Stimulated activated CD4-positive, alpha-beta T cell treated with anti-CD3 and anti-CD28 coated beads, TNF-alpha, amount 100 ng/mL, for 4 hours (primary cell): ENCODE measurements at places on chromosomes 5 and 9.
A peak's percentile ranks its signal among the peaks of the same experiment; 100 is the strongest.

- DNase-seq, result no peak
These were observed 1.4 kb downstream of the ADAMTS2 start for GRCh38 chr5:179343719-179344430.

DNA sequence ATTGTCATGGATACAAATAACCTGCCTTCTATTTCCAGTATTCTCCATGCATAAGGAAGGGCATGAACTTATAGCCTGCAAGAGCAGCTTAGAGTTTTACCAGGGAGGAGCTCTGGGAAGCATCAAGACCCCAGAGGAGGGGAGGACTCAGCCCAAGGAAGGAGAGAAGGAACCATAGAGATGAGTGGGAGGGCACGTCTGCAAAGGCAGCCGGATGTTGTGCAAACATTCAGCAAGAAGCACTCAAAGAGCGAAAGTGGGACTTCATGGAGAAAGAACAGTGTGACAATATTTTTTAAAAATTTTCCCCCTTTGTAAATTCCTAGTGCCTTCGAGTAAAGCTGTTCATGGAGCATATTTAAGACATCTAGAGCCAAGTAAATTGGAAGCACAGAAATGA lies 270.1 kb upstream of the PTGER4 start:
- no peak for DNase-seq

DNA sequence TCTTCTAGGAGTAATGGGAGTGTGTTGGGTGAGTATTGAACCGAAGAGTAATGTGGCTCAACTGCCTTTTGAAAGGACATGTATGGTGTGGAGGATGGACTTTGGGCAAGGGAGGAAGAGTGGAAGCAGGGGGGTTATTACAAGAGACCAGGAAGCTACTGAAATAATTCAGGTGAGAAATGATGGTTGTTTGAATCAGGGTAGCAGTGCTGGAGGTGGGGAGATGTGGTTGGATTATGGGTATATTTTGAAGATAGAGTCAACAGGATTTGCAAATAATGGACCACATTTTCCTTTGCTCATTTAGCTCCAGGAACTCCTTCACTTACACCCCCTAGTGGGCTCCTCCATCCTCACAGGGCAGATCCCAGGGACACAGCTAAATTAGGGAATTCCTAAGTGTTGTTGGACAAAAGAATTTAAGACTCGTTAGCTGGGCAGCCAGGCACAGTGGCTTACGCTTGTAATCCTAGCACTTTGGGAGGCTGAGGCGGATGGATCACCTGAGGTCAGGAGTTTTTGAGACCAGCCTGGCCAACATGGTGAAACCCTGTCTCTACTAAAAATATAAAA lies 1.2 kb upstream of the SLC4A9 start:
- no peak for DNase-seq

GRCh38 chr5:96176022-96176421 lies 214.4 kb upstream of the ELL2 start:
- no peak for DNase-seq

- DNase-seq, result no peak
These were observed 96.6 kb downstream of the SYK start for GRCh38 chr9:90898228-90898627.

GRCh38 chr9:15361737-15362136 lies 54.7 kb upstream of the TTC39B start:
- no peak for DNase-seq

DNA sequence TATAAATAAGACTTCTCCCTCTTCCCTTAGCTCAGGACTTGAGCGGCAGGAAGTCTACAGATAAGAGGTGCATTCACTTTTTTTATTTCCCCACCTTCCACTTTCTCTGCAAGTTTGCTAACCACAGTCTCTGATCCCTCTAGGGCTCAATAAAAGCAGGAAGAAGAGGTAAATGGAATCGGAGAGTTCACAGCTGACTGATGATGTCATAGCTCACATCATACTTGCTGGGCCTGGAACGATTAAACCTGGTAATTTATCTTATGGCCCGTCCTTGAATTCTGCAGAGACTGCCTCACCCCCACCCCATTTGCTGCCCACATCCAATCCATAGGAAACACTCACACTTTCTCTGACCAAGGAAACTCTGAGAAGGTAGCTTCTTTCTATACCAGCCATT lies 62.9 kb downstream of the DRD1 start:
- no peak for DNase-seq

DNA sequence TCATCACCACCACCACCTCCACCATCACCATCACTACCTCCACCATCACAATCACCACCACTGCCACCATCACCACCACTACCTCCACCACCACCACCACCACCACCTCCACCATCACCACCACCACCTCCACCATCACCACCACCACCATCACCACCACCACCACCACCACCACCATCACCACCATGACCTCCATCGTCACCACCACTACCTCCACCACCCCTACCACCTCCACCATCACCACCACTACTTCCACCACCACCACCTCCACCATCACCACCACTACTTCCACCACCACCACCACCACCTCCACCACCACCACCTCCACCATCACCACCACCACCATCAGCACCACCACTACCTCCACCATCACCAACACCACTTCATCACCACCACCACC lies 23.5 kb upstream of the ADCY2 start:
- no peak for DNase-seq

DNA sequence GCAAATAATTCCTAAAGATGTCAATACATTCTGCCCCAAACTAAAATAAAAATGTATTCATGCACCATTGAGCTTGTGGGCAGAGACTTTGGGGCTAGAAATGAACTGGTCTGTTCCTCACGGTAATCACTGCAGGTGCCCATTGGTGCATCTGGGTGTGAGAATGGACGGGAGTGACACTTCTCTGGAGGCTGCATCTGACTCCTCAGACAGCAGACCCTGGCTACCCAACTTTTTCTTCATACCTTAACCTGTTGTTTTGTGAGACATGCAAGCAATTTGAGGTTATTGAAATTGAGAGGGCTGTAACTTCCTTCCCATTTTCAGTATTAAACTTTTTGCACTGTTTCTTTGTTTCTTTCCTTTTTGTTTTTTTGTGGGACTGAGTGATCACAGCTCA lies 333.4 kb downstream of the ICE1 start:
- no peak for DNase-seq

DNA sequence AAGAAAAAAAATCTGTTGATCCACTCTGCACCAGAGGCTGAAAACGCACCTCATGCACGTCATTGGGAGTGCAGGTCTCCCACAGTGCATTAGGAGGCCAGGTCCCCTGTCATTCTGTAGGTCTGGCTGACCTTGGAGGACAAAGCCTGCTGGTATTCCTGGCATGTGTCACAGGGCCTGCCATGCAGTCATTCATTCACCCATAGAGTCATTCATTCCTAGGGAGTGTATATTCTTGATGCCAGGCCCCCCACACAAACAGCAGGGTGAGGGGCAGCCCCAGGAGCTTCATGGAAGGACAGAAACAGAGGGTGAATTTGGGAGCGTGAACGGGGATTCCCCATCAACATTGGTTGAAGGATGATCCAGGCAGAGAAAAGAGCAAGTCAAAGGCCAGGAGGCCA lies 2.2 kb downstream of the GBGT1 start:
- DNase-seq, result no peak

GRCh38 chr9:135399000-135399649 lies 80.5 kb upstream of the PPP1R26 start:
- DNase-seq, result no peak

DNA sequence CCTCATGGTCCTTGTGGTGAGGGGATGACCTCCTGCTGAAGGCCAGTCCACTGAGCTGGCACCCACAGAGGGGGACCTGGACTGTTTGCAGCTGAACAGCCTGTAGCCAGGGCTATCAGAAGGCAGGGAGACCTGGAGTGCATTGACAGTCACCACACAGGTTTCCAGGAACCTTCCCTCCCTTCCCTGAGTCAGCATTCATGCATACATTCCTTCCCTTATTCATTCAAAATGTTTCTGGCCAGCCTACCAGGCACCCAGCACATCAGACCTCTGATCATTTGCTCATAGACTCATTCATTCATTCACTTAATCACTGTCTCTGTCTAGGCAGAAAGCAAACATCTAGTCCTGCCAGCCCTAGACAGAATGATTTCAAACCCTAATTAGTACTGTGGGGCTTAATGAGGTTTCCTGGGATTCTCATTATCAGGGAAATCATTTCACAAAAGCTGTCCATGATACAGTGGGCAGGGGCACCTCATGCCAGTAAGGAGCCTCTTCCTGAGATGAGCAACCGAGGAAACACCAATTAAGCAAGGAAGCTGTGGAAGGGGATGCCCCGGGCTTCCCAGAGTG lies 110.1 kb upstream of the PPP1R26 start:
- DNase-seq, result no peak

DNA sequence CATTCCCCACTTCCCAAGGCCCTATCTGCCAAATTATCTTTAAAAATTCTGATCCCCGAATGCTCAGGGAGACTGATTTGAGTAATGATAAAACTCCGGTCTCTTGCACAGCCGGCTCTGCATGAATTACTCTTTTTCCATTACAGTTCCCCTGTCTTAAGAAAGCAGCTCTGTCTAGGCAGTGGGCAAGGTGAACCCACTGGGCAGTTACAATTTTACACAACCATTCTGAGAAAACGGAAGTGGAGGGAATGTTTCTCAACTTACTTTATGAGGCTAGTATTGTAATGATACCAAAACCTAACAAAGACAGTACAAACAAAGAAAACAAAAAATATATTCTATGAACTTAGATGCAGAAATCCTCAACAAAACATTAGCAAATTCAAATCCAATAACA lies 100.0 kb downstream of the MCTP1 start:
- DNase-seq, result no peak

- no peak for DNase-seq
These were observed 37.0 kb downstream of the TNFSF8 start for GRCh38 chr9:114893221-114894010.

GRCh38 chr5:75551471-75551870 lies 39.8 kb downstream of the POLK start:
- DNase-seq, result no peak

- DNase-seq, result no peak
These were observed 91.3 kb upstream of the KIF2A start for GRCh38 chr5:62214701-62215100.

DNA sequence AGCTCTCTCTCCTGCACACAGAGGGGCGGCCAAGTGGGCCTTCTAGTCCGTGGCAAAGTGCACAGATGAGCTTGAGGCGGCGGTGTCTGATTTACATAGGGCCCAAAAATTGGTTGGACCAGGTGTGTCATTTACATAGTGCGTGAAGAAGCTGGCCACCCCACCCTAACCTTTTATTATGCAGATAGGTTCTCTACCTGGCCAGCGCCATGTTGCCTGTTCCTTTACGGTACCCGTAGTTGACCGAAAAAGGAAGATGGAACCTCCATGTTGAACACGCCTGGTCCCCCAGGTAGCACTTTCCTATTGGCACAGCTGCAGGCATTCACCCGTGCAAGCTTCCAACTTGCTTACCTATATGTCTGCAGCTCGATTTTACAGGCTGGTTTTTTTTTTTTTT lies 61.5 kb downstream of the GNA14 start:
- DNase-seq, result no peak

GRCh38 chr5:132283423-132284043 lies 10.7 kb upstream of the SLC22A4 start:
- no peak for DNase-seq

- DNase-seq, result no peak
These were observed 12.6 kb upstream of the FYB1 start for GRCh38 chr5:39231705-39232525.

- DNase-seq, result no peak
These were observed 816 bp downstream of the RBM18 start for GRCh38 chr9:122263699-122264349.

DNA sequence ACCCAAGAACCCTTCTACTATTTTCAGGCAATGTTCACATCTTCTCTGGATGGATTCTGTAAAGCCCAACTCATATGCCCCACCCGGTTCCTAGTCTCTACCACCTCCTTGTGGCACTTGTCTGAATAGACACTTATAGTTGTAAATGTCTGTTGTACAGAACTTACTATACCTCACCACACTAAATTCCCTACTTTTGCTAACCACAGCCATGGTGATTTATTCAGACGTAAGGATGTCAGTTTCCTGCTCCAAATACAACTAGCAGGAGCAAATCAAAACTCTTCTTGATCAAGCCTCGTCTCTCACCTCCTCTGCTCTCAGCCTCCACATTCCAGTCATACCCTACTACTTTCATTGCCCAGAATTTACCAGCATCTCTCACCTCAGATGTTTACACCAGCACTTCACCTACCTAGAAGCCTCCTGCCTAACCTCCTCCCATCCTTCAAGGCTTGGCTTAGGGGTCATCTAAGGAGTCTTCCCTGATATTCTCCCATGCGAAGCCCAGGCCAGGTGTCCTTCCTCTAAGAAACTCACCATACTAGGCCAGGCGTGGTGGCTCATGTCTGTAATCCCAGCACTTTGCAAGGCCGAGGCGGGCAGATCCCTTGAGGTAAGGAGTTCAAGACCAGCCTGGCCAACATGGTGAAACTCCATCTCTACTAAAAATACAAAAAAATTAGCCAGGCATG lies 75.5 kb downstream of the MAPKAP1 start:
- no peak for DNase-seq

GRCh38 chr5:153672347-153673090 lies 182.0 kb downstream of the GRIA1 start:
- no peak for DNase-seq

GRCh38 chr9:137673886-137674285 lies 55.1 kb downstream of the EHMT1 start:
- no peak for DNase-seq

GRCh38 chr5:177390363-177391300 lies 6.4 kb downstream of the SLC34A1 start:
- DNase-seq, result peak; percentile 76

DNA sequence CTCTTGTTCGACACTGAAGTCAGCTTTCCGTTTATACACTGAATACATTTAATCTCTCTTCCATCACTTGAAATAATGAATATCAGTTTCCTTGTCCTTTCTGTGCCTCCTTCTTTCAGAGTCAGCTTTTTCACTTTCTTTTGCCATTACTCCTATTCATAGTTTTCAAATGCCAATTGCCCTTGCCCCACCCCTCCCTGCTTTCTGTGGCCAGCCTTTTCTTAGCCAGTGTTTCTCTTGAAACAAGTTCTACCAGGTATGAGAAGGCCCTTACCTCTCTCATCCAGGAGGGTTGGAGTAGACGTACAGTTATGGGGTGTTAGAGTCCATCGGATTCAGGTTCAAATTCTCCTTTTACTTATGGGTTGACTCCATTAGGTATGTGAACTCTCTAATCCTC lies 574.7 kb upstream of the SEMA6A start:
- no peak for DNase-seq

GRCh38 chr5:41695920-41696582 lies 174.2 kb downstream of the OXCT1 start:
- no peak for DNase-seq

- DNase-seq, result no peak
These were observed 749.8 kb upstream of the GRAMD2B start for GRCh38 chr5:125673359-125673950.

DNA sequence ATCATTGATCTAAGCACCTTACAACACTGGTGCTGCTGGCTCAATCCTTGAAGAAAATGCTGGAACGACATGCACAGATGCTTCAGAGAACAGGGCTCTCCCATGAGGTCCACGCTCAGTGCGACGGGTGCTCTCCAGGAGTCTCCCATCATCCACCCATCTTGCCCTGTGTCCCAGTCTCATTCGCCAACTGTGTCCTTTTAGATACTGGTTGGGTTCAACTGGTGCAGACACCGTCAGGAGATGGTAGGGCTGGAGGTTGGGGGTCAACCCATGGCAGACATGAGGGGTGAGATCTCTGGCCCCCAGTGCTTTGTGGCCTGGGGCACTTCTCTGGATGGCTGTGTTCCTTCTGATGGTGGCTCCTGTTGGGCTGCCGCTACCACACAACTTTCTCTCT lies 1.6 kb upstream of the OBP2B start:
- no peak for DNase-seq
